ENCODE measurements at places on chromosomes 7 and 10.
A peak's percentile ranks its signal among the peaks of the same experiment; 100 is the strongest.

DNA sequence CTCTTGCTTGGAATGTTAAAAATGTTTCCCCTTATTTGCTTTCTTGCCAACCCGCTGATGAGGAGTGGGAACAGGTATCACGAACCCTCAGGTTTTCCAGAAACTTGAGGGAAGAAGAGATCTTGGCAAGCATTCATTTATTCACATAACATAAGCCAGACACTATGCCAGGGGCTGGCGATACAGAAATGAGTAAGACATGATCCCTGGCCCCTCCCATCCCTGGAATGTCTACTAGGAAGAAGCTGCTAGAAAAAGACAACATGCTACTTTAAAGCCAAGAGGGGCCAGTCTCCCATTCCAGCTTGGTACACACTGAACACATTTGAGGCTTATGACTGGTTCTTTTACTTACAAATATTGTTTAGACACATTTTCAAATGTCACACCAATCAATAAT, 26.4 kb downstream of the SLC35B4 start:
- DNase-seq: no peak

- DNase-seq: no peak
These were observed 22.3 kb upstream of the NANOS1 start for GRCh38 chr10:119007211-119007574.

DNA sequence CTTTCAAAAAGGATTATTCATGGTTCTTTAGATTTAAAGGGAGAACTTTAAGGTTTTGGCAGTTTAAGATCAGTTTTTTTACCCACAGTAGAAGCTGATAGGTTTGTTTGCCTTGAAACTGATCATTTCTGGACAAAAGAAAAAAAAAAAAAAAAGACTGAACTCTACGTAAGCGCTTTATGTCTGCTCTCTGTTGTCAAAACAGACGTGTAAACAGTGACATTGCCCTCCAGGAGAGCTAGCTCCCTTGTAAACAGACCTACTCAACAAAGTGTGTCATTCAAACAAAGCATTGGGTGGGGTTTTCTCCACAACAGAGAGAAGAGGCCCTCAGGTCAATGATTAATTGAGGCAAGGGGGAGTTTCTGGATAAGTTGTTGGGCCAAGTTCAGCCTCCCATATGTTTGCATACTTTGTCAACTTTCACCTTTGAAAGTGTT, 568.1 kb upstream of the LRRN3 start:
- peak; percentile 74 for DNase-seq

- DNase-seq: no peak
These were observed 33.2 kb downstream of the POM121L12 start for GRCh38 chr7:53068673-53069072.

DNA sequence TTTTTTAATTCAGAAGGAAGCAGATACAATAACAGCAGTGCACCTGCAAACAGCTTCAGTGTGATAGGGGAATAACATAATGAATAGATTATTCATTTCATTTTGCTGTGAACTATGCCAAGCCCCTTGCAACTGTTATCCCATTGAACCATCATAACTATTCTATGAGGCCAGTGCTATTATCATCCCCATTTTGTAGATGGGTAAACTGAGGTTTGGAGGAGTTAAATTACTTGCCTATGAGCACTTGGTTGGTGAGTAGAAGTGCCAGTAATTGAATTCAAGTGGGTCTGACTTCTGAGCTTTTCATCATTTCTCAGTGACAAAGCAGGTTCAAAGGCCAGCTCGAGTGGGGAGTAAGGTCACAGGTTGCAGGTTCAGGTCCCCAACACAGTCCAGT, 16.8 kb upstream of the XPNPEP1 start:
- DNase-seq: no peak

DNA sequence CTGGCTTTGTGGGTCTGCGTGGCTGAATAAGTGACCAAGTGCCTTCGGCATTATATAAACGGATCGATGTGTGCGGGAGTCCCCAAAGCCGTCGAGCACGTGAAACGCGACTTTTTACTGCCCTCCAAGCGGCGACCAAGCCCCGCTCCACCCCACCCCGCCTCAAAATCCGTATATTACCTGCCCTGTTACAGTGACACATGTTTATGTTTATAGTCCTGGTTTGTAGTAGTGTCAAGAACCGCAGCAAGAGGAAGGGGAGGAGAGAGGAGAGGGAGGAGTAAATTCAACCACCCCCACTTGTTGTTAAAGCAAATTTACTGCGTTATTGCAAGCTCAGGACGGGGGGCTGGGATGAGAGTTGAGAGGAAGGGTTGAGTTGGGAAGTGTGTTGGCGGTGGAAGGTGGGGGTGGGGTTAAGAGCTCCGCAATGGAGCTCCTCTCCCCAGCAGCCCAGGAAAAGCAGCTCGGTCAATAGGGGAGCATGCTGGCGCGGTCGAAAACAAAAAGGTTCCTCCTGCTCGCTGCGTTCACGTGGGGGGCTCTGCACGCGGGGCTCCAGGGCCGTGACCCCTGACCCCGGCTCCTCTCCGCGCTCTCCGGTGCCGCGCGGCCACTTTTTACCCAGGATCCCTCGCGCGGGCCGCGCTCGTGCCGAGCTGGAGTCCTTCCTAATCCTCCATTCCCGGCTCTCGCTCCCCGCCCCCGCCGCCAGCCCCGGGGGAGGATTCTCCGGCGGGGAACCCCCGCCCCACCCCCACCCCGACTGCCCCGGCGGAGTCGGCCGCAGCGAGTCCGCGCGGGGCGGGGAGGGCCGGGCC, at the start of gene SKIDA1:
TSS of gene SKIDA1 (minus strand) at position 316 of the 821 bp plus-strand sequence. CDS start 7,860 bp downstream, outside the sequence.
- DNase-seq: peak; percentile 84

- no peak for DNase-seq
These were observed 49.6 kb upstream of the TOMM7 start for GRCh38 chr7:22872096-22872807.

DNA sequence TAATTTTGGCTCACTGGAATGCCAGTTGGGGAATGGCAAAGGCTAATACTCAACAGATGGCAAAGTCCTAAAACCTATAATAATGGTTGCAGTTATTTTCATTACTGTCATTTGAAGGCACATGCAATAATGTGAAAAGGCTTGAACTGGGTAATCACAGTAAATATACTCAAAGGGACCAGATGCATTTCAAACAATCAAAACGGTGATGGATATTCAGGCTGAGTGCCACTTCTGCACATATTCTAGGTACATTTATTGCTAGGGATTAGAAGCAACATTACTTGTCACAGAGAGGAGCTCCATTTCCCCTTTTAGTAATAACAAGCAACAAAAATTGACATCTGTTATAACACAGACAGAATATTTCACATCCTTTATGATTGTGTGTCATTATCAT, 171.8 kb downstream of the NXPH1 start:
- peak; percentile 81 for DNase-seq

DNA sequence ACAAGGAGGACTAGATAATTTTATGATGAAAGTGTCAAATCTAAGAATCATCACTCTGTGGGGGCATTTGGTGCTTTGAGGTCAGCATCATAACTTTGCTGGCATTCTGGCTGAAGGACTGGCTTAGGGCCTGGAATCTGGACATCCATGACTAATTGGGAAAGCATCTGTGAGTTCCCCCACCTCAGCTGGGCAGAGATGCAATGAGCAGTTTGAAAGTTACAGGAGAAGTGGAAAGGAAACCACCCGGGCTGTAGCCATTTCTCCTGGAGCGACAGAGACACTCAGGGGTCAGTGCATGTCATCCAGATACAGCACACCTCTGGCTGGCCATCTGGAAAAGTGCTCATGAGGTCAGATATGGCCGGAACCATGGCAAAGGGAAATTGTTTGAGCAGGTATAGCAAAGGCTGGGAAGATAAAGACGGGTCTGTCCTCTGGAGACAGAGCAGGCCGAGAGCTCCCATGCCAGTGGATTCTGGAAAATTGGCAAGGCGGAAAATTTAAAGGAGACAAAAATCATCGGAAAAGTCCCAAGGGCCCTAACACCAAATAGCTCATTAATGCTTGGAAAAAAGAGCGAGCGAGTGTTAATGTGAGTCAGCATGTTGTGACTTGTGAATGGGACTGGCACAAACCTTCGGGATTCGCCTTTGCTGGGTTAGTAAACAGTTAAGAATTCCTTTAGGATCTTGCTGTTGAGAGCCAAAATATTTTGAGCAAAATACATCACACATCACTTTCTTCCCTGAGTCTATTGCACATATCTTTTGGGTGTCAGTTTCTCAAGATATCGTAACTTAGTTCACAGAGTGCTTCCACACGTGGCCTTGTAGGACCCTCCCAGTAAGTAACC, 188.4 kb upstream of the AGK start:
- DNase-seq: no peak

DNA sequence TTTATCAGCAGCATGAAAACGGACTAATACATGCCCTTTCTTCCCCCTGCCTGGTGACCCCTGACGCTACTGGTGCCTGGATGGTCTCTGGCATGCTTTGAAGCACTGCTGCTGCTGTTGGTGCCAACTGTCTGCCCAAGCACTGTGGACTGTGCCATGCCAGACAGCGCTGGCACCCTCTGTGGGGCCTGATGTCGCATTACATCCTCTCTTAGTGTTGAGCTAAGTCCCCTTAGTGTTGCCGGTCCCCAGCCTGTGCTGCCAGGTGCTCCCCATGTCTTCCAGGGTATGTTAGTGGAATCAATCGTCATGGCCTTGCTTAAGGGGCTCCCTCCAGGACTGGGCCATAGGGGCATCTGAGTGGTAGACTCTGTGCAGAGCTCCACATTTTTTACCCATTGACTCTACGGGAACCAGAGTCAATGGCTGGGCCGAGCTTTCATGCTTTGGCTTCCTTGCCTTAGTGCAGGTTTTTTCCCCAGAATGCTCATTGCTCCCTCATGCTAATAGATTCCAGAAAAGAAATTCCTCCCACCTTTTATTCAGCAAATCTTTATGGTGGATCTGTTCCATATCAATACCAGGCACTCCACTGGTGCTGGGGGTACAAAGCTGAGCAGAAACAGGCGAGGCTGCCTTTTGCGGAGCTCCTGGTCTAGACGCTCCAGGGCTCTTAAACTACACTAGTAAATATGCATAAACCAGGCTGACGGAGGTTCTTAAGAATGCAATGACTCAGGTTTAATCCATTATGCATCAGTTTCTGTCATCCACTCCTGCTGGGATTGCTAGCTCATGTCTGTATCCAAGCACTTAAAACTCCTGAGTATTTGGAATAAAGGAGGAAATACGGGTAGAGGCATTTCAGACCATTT, 21.8 kb upstream of the MRC1 start:
- no peak for DNase-seq

GRCh38 chr7:98760201-98760651, 109.6 kb downstream of the TMEM130 start:
- no peak for DNase-seq

DNA sequence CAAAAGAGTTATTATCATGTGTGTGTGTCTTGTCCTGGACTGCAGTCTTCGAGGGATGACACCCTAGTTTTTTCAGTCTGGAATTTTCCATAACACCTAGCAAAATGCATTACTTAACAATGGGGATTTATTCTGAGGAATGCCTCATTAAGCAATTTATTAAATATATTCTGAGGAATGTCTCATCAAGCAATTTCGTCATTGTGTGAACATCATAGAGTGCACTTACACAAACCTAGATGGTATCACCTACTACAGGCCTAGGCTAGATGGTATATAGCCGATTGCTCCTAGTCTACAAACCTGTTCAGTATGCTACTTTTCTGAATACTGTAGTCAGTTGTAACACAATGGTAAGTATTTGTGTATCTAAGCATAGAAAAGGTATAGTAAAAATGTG, 1.1 kb upstream of the STEAP4 start:
- DNase-seq: no peak

All from NCI-H2081 (cell line).